ENCODE measurements at places on chromosomes 7 and 10. TPM values are rescaled to one million over a fixed set of nuclear protein-coding genes. Genes with fewer than 3 reads are reported as not detected.

The DOCK4 gene
- 163 TPM for total RNA-seq

DNA sequence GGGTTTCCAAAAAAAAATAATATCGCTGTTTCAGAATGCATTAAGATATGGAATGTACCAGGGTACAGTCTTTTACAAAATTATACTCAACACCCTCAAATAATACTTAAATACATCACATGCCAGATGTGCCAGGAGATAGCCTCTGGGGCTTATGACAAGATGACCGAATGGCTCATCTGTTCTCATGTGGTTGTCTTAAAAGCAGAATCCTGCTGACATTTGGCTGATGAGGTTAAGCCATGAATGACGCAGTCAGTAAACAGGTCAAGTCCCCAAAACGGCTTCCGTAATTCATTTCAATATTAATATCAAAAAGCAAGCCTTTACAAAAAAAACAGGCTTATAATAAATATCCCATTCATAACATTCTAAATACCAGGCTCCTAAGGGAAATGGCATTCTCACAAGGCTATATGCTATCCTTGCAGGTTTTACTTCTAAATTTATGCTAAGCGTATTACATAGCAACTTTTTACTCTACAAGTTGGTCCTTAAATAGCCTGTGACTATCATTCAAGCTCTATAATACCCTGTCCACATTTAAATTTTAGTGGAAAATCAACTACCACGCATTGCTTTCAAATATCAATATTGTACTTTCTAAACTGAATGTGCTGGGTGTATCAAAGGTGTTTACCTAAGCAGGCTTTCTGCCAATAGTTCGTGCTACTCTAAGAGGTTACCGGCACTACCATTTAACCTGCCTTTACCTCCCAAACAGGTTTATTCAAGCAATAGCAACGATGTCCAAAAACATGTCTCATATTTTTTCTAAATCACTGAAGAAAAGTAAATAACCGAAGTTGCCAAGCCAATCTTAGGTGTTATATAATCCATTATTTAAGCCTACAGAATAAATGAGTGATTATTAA, 15.6 kb downstream of the SMURF1 start:
- H3K36me3 ChIP-seq: no peaks in the 10 kb centered on the region
- peak overlapping the region; percentile 74 for H3K27ac ChIP-seq
- H3K27me3 ChIP-seq: no peaks in the 10 kb centered on the region
- DNase-seq: peak; percentile 73
- H3K4me3 ChIP-seq: no peak overlapping the region

- DNase-seq: no peak
- peaks cover 1% of the 10 kb centered on the region for H3K4me1 ChIP-seq
- H3K36me3 ChIP-seq: no peaks in the 10 kb centered on the region
- H3K27ac ChIP-seq: no peak overlapping the region
Measured at GRCh38 chr10:10870523-10871241, 147.0 kb upstream of the CELF2 start.

DNA sequence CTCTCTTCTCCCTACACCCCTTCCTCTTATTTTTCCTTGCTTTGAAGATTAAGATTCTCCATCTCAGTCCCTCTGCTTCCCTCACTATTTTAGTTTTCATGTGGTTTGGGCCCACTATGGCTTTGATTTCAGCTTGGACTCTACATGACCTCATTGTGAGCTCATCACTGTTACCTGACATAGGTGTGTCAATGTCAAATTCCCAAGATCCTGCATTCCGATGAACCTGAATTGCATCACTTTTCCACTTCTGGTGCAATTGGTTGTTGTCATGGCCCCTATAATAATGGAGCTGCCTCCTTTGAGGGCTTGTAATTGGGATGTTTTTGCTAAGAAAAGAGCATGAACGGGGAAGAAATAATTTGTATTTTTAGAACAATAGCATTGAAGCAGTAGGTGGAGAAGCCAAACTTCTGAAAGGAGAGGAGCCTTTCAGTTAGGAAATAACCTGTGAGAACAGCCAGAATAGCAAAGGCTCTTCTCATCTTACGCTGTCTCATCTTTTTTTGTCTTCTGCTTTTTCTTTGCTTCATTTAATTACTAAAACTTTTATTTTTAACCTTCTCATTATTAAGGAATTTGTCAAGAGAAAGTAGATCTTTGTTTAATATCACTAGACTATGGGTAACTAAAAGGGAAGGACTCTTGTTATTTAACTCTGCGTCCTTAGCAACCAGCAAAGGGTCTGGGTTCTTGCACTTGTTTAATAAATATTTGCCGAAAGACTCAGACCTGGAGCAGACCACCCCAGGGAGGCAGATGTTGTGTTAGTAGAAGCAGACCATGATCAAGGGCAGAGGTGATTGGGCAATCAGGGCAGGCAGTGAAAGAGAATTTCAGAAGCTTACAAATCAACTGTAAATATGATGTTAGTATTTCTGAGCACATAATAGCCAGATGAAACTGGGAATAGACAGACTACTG, 95.4 kb downstream of the TES start:
- H3K27ac ChIP-seq: no peak overlapping the region
- H3K4me1 ChIP-seq: no peaks in the 10 kb centered on the region
- peak; percentile 34 for DNase-seq
- no peak overlapping the region for H3K4me3 ChIP-seq
- H3K36me3 ChIP-seq: no peaks in the 10 kb centered on the region

The AOAH gene
- 29.9 TPM for total RNA-seq

All from lung (tissue), 17 donors.